Progenitor cell of endocrine pancreas (in vitro differentiated cells): ENCODE measurements at places on chromosomes 7 and 10. TPM values are rescaled to one million over a fixed set of nuclear protein-coding genes. Genes with fewer than 3 reads are reported as not detected.

DNA sequence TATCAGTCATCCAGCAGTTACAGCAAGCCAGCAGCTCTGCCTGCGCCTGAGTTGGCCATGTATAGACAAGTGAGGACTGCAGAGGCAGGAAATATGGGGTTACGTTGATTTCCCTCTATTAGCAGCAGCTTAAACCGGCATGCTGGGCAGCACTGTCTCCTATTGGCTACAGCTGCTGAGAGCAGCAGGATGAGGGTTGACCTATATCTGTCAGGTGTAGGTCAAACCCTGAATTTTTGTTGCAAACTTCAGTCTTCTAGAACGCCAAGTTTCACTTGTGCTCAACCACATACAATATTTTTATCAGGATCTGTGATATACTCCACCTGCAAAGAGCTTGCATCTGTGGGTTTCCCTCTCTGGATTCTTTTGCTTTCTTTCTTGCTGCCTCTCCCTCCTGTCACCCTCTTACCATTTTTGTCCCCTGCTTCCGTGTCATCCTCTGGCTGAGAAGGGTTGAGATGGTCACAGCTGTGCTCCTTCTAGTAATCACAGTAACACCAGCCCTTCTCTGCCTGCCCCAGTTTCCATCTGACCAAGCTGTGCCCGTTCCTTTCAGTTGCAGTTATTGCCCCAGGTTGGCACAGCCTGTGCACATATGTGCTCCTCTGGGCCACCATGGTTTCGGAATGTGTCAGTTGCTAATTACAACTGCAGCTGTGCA is 23.8 kb upstream of the GLCCI1 start:
- DNase-seq, result no peak

The PRSS37 gene
- total RNA-seq, result not detected in 2 replicates

DNA sequence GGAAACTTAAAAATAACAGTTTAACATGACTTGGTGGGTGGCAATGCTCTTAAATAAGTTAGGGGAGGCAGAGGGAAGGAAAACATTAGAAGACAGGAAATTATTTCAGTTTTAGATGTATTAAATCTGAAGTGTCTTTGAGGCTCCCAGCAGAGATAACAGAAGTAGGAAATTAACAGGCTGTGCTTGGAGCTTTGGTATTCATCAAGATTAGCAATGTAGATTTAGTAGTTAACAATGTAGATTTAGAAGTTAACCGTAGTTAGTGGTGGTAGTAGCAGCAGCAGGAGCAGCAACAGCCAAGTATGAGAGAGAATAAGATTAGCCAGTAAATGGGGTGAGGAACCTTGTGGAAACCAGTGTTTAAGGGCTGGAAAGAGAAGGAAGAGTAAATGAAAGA is 48.7 kb upstream of the UBN2 start:
- no peak for DNase-seq

DNA sequence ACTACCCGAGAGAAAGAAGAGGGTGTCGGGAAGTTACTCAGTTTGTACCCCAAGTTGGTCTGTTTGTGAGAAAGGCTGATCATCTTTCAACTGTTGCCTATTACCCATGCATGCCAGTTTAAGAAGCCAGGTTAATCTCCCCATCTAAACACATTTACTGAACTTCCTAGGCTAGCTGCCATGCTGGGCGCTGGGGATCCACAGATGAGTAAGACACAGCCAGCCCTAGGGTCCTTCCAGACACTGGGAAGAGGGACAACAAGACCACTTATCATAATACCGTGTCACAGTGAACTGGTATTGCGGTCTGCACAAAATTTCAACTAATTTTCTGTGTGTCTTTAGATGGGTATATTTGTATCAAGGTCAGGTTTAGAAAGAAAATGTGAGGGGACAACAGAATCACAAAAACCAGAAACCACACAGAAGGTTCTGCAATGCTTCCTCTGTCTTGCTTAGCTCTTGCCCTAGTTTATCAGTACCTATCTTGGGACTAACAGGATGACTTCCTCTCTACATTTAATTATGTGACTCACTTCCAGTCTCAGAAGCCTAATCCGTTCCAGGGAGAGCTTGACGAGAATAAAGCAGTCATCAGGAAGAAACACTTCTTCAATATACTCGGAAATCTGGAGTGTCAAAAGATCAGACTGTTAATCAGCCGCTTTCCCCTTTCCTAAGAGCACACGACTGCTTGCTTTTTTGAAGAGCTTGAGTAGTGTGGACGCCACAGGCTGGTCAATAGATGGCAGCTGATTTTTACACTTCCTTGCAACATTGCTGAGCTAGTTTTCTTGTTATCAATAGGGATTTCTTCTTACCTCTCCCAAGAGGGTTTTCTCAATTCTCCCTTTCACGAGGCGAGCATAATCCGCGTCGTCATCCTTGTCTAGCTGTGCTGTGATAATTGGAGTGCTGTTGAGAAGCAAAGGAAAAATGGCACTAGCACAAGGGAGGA is 45.7 kb downstream of the POLR3A start:
- no peak for DNase-seq

DNA sequence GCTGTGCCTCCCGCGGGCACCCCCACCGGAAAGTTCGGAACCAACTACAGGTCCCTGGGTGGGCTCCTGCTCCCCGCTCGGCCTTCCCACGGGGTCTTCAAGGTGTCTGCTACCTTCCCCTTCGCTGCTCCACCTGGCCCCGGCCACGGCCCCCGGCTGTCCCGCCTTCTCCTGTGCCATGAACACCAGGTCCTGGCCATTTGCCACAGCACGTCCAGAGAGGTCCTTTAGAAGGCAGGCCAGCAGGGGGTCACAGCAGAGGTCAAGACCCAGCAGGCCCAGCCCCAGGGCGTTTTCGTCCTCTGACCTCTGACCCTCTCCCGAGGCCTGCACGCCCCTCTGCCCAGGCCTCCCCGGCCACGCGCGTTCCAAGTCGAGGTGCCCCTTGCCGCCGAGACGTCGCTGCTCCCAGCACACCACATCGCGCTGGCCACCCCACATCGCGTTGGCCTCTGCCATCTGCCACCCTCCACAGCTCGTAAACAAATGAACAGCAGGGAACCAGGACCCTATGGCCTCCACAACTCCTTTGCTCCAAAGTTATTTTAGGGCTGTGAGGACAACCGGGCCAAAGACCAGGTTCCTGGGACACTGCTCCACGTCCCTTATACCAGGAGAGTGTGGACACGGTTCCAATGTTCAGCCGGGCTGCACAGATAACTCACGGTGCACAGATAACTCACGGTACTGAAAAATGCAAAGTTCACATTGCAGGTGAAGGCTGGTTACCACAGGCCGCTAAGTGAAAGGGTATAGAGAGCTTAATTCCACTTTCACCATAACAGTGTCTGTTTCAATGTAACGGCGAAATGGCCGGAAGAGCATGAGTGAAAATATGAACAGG is 74.3 kb downstream of the CFAP46 start:
- peak; percentile 7 for DNase-seq
